ENCODE measurements at places on chromosomes 3 and 15.

- no peak for DNase-seq
These were observed 72.9 kb downstream of the BLM start for GRCh38 chr15:90790057-90790456.

DNA sequence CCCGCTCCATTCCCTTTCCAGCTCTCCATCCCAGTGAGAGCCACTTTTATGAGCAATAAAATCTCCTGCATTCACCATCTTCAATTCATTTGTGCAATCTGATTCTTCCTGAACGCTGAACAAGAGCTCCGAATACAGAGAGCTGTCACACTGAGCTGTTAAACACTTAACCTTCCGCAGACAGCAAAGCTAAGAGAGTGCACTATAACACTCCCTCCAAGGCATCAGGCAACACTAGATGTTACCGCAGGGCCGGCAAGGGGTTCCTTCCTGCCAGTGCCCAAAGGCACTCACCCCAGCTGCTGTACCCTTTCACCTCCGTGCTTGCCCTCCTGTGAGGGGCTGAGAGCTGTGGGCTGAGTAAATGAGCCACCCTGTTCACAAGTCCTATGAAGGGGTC is 85.6 kb downstream of the BCHE start:
- no peak for DNase-seq

DNA sequence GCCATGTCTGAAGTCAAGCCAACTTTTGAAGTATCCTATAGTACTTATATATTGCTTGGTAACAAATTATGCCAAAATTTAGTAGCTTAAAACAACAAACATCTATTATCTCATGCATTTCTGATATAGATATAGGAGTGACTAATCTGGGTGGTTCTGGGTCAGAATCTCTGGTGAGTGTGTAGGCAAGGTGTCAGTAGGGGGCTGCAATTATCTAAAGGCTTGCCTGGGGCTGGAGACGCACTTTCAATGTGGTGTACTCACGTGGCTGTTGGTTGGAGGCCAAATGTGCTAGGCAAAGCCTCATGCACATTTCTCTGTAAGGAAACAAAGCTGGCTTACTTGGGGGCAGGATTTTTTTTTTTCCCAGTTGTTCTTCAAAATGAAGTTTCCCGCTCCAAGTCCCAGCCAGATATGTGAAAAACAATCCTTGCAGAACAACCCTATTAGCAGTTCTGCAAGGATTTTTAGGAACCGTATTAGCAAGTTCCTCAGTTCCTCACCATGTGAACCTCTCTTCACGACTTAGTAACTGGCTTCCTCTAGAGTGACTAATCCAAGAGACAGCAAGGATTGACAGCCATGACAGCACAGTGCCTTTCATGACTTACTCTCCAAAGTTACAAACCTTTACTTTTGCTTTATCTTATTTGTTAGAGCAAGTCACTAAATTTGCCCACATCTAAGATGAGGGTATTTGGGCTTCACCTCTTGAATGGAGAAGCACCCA is 25.8 kb downstream of the GREM1 start:
- no peak for DNase-seq

- DNase-seq, result no peak
These were observed 46.9 kb downstream of the NOX5 start for GRCh38 chr15:69061414-69061842.

DNA sequence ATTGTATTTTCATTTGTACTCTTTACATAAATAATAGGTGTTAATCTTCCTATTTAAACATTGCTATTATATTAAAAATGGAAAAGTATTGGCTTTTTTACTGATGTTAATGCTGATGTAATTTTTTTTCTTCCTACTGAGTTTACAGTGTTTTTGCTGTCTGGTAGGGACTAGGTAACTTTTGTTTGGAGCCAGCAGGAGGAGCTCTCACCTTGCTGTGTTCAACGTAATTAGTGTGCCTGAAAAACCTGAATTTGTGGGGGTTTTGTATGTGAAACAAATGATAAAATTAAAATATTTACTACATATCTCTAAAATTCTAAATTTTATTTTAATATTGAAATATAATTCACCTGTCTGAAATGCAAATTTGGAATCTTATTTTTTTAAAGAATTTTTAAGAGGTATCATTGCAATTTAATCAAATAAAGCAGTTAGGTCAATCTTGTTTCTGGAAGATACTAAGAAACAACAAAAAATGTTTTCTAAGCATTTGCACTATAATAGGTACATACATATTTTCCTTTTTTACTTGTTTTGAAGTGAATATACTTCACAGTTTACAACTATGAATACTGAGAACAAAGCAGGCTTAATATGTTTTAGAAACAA is 48.8 kb downstream of the EPHA6 start:
- no peak for DNase-seq

DNA sequence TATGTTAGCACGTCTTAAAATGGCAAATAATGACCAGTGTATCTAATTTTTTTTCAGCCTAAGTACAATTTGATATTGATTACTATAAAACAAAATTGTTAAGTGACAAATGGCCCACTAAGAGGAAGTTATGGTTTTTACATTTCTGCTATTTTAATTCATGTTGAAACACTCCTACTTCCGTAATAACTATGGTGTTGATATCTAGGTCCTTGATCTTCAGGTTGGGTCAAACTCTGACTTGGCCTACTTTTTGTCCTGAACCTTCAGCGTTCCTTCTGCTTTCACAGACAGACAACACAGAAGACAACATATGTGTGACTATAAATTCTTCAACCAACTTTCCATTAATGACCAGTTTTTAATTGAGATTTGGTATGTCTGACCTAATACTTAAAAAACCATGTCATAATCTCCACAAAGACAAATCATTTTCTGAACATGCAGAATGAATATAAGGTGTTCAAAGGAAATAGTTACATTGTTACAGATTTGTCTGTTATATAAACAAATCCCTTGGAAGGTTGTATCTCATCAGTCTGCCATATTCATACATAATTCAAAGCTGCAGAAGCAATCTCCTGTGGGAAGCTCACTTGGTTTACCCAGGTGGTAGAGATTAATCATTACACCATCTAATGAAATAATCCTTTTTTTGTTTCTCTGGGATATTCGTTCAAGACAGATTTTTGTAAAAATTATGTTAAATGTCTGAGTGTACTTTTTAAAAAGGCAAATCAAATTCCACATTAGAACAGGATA is 92.1 kb upstream of the TSPAN3 start:
- no peak for DNase-seq

DNA sequence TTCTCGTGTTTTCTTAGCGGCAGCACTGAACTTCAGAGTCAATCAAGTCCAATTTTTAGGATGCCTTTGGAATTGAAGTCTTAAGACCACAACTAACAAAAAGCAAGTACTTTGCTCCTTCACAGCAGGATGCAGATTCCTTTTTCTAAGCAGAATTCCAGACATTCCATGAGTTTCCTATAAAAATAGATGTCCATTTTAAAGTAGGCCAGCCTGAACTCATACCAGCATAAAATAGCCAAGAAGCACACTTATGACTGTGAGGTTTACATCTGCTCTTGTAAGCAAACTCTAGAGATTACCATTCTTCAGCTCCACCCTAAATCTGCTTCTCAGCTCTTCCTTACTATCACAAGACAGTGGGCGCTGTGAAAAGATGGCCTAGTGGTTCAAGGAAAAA is 85.8 kb downstream of the THBS1 start:
- DNase-seq, result no peak

DNA sequence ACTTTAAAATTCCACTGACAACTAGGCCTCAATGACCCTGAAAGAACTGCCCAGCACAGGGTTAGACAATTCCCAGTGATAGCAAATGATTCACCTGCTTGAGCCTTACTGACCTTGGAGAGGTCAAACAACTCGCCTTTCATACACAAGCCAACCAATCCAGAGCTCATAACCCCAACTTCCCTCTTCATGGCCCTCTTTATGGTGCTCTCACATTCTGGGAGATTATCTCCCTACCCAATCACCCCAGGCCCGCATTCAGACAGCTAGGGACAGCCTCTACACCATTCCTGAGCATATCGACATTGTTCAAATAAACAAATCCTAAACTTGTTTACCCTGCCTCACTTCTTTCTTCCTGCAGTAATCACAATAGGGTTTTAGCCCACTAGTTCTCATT is 32.2 kb upstream of the COLQ start:
- no peak for DNase-seq

GRCh38 chr3:158573714-158574113 is 2.7 kb downstream of the MLF1 start:
- no peak for DNase-seq

GRCh38 chr3:146044046-146044445 is 116.9 kb downstream of the PLOD2 start:
- no peak for DNase-seq

DNA sequence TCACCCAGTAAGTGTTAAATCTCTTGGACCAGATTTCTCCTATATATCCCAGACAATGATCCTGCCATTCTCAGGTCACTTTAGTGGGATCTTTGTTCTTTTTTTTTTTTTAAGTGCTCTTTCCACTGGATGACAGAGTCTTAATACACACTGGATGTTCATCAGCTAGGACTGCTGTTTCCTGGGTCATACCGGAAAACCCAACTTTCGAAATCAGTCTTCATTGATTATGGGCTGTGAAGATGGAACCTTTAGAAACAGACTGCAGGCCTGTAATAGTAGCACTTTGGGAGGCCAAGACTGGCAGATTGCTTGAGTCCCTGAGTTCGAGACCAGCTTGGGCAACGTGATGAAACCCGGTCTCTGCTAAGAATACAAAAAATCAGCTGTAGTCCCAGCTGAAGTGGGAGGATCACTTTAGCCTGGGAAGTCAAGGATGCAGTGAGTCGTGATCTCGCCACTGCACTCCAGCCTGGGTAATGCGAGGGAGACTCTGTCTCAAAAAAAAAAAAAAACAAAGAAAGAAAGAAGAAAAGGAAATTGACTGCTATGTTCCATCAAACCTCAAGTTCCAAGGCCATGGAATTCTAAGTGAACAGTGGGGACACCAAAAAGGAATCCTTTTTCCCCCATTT is 2.3 kb downstream of the EOGT start:
- DNase-seq, result no peak

- DNase-seq, result no peak
These were observed 290.0 kb upstream of the CFAP20DC start for GRCh38 chr3:59339818-59340217.

GRCh38 chr3:148238421-148238821 is 459.3 kb upstream of the AGTR1 start:
- no peak for DNase-seq

DNA sequence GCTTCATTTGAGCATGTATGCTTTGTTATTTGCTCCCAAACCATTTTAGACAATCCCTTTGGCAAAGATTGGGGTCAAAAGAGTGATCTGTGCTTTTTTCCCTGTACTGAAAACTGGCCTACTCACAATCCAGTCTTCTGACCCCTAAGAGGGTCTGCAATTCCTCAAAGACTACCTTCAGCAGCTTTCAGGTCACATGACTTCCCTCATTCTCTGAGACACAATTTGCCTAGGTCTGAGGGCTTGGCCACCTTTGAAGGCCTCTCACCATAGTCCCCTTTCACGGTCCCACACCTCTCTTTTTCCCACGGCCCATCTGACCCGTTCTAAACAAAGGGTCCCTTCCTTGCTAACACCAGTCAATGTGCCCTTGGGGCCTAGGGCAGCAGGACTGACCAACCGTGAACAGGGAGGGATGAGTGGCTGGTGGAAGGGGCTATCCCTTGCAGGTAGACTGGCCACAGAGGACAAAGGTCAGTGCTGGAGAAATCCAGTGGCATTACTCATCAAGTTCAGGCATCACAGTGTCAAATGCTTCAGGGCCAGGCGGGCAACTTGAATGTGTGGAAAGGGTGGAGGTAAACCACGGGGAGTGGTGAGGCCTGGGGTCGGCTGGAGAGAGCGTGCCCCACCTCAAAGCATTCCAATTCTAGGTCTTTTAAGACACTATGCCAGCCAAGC is 10.8 kb downstream of the RASL12 start:
- DNase-seq, result no peak

- no peak for DNase-seq
These were observed 1.1 kb downstream of the OIP5 start for GRCh38 chr15:41331281-41331680.

DNA sequence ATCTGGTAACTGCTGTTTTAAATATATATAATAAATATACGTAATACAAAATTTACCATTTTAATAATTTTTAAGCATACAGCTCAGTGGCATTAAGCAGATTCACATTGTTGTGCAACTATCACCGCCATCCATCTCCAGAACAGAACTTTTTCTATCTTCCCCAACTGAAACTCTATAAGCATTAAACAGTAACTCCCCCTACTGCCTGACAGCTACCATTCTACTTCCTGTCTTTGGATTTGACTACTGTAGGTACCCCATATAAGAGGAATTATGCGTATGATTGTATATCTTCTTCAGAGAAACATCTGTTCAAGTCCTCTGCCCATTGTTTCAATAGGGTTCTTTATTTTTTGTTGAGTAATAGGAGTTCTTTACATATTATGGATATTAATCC is 36.8 kb downstream of the EID1 start:
- DNase-seq, result no peak

DNA sequence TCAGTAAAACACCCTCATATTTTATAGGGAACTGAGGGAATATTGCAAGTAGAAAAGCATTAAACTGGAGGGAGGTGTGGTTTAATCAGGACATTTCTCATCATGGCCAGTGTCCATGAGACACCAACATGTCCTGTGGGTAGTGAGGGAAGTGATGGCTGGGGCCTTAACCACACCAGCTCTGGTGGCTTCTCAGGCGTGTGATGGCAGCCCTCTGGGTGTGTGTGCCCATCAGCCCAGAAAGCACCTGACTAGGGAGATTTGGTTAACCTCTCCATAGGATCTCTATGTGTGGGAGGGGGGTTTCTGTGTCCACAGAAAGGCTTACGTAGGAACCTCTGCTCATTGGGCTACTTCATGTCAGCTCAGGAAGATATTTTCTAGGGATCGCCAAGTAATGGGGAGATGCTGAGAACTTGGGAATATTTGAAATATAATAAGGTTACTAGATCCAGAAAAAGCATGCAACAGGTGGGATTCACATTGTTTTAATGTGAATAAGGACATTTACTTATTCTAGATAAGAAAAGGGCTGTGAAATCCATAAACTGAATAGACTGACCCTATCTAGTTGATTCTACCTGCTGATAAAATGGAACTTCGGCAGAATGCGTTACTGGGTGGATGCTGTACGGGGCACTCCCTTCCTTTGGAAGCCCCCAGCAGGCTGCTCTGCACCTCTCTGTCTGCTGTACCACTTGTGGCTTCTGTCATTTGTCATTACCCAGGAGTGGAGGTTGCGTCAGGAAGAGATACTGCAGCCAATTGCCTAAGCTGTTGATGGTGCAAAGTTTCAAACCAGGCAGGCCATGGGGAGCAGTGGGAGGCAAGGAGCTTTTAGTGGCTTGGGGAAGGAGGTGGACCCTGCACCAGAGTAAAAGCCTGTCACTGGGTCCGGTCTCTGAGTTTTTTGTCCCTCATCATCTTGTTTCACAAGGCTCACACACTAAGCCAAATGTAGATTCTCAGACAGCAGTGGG is 21.5 kb downstream of the PDHB start:
- no peak for DNase-seq

DNA sequence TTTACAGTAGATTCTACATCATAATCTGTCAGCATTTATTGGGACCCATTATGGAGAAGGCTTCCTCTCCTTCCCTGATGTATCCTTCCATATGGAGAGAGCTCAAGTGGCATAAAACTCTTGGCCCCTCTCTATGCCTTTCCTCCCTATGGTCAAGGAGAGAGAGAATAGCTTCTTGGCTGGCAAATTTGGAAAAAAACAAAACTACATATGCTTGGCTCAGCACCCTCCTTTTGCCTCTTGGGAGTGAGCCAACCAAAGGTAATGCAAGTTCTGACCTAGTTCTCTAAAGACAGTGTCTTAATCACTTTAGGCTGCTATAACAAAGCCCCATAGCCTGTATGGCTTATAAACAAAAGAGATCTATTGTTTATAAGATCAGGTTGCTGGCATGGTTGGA is 37.5 kb downstream of the C3orf70 start:
- no peak for DNase-seq
